ENCODE measurements at places on chromosomes 7 and 10.

- no peak for DNase-seq
These were observed 83.1 kb downstream of the ZNF248 start for GRCh38 chr10:37774351-37774750.

- DNase-seq = peak; percentile 83
These were observed 24.4 kb upstream of the PPIF start for GRCh38 chr10:79322616-79323543.

GRCh38 chr7:16007911-16008310 lies 321.4 kb upstream of the MEOX2 start:
- no peak for DNase-seq

GRCh38 chr10:84293574-84294016 lies 34.8 kb upstream of the CCSER2 start:
- DNase-seq = peak; percentile 55

DNA sequence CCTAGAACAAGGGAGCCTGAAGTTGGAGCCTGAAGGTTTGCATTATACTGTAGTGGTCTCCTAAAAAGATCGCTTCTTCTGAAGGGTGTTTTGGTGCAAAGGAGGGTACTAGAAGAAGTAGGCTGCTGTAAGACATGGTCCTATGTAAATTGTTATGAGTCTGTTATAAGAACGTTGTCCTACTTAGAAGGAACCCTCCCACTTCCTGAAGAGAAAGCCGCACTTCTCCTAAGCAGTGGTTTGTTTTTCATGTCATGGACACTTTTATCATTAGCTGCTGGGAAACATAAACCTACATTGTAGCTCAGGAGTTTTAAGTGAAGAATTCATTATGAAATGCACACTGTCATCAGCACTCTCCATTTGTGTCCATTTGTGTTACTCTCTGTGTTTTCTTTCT lies 129.1 kb upstream of the ITGB1 start:
- no peak for DNase-seq

- DNase-seq = no peak
These were observed 216.9 kb downstream of the POLR1F start for GRCh38 chr7:19491821-19492452.

DNA sequence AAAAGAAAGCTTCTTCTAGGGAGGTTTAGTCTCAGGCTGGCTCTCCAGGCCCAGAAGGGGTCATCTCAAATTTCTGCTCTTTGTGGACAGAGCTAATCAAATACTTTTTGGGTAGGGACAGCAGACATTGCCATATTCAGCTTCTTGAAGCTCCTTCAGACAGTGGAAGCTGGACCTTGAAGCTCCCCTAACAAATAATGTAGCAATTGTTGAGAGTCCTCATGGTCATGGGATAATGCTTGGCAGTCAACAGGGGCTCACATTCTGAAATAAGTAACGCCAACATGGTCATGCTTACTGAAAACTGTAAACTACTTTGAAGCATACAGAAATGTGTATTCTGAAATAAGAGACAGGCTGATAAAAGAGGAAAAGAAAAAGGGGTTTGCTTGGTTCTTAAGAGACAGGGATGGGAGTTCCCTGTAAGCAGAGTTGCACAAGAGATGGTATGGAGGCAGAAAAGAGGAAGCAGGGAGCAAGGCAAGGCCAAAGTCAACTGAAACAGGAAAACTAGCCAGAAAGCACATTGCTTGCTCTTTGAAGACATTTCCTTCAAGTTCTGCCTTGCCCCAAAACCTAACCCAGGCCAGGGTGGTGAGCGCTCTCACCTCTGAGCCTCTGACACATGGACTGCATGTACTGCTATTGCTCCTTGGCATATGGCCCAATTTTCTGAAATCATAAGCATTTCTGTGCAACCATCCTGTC lies 53.1 kb upstream of the KMT2E start:
- no peak for DNase-seq

DNA sequence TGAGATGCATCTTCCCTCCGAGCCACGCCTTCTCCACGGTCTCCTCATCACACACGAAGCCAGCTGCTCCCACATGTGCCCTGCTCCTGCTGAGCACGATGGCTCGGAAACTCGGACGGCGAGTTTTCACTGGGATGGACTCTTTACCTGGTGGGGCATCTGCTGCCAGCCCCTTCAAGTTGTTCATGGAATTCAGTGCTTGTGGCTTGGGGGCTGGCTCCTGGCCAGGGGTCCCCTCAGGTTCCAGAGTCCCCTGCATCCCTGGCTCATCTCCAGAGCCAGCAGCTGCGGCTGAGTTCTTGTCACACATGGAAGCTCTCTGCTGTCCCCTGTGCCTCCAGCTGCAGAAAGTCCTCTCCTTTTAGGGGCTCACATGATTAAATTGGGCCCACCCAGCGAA lies 654.0 kb downstream of the SDK1 start:
- DNase-seq = no peak

DNA sequence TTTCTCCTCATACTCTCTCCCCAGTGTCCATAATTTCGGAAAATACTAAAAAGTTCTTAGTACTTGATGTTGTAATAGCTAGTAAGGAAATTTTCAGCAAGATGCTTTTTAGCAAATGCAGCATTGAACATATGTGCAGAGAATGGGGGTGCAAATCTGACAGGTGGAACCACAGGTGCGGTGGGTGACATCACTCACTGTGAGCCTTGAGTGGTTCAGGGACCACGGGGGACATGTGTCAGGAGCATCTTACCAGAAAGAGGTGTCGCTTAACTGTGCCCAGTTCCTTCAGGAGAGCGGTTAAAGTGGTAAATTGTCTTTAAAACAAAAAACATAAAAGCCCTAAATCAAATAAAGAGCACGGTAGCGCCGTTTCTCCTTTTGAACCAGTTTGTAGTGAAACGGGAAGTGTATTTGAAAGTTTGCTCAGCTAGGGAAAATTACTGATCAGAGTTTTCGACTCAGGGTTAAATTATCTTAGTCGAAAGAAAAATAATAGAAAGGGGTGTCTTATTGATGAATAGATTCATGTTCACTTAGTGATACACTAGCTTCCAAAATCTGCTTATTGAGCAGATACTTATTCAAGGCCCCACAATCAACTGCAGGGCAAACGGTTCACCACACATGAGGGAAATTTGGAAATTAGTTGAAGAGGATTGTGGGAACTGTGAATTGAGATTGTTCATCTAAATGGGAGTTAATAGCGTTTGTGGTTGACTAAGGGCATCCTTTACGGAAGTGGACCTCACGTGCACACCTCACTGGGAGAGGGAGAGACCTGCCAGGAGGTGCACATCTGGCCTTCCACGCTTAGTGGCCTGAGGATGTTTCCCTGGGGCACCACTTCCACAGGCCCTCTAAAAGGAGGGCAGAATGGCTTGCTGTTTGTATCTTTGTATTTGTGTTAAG lies 12.7 kb downstream of the CUL1 start:
- no peak for DNase-seq

DNA sequence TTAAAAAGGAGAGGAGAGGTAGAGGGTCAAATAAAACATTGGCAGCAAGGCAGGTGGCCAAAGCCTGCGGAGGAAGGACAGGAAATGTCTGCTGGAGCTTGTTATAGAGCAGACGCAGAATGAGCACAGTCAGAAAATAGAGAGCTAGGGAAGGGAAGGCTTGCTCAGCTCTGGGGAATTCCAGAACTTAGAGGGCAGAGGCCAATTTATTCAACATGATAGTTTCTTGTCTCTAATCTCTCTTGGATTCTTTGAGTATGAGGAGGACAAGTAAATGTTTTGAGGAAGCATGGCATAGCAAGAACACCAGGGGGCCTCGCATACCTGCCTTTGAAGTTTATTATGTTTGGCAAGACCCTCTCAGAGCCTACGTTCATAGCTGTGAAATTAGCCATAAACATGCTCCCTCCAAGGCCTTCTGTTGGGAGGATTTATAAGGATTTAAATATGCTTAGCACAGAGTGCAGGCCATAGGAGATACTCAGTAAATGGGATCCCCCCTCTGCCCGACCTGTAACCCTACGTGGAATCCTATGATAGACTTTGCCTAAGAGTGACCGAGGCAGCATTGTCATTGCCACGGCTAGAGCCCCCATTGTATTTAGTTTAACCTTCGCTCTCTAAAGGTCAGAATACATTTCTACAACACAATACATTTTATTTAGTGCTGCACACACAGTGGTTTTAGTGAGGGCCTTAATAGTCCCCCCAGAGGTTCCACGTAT lies 293.9 kb downstream of the CCDC3 start:
- DNase-seq = peak; percentile 67

DNA sequence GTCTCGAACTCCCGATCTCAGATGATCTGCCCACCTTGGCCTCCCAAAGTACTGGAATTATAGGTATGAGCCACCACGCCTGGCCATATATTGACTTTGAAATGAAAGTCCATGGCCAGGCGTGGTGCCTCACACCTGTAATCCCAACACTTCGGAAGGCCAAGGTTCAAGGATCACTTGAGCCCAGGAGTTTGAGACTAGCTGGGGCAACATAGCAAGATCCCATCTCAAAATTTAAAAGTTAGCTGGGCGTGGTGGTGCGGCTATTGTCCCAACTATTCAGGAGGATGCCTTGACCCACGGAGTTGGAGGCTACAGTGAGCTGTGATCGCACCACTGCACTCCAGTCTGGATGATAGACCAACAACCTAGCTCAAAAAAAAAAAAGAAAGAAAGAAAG lies 6.0 kb upstream of the CCZ1 start:
- no peak for DNase-seq

- DNase-seq = peak; percentile 39
These were observed 113.2 kb downstream of the KMT2E start for GRCh38 chr7:105127179-105127578.

DNA sequence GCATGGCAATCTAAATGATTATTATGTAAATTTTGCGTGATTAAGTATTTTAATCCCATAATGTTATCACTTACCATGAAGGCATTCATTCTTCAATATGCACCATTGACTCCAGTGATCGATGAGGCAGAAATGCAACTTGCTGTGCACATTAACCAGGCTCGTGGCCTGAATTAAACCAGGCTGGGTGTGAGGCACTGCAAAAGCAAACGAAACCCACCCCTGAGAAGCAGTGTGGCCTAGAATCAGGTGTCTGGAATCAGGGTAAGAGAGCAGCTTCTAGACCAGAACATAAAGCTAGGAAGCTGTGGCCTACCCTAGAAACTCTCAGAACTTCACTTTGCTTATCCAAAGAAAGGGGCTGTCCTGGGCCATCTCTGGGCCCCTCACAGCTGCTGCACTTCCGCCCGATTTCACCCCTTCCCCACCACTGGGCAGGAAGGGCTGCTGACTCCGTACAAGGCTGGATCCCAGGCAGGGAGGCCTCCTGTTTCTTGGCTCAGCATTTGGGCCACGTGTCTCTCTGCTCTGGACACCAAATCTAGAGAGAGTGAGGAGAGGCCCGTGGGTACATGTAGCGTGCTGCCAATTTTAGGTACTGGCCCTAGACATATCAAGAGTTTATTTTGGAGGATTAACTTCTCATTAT lies 4.4 kb downstream of the PTPRE start:
- DNase-seq = no peak

DNA sequence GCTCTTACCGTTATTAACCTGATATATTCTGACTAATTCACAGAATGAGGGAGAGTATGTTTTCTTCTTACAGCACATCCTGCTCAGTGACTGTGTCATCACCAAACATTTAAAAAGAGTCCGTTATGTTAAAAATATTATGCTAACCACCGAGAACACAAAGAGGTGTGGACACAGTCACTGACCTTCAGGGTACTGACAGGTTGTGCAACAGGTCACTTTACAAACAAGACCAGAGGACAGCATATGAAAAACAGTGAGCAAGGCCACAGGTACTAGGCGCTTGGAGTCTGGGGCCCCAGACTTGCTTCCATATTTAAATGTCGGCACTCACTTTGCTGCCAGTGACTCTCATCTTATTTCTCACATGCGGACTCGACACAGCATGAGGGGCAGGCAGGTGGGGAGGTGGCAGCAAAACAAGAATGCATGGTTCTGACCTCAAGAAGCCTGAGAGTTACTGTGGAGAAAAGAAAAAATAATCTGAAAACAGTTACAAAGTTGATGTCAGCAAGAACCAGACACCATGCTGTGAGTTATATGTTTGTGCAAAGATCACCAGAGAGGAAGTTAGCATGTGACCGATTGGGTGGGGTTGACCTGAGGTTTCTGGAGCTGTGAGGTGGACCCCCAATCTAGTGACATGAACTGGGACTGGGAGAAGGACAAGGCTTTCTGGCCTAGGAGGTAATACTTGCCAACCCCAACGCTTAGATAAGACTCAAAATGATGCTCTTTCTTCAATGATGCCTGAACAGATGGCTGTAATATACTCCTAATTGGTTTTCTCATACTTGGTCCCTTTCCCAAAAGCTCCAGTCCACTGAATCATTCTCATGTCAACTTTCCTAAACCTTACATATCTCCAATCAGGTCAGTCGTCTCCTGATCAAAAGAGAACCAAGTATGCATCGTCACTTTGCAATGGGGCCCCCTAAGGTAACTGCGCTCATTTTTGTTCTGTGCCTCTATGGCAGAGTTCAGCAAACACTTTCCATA lies 102.4 kb downstream of the HIPK2 start:
- DNase-seq = no peak

GRCh38 chr7:157900011-157900410 lies 563.2 kb downstream of the DNAJB6 start:
- DNase-seq = no peak

DNA sequence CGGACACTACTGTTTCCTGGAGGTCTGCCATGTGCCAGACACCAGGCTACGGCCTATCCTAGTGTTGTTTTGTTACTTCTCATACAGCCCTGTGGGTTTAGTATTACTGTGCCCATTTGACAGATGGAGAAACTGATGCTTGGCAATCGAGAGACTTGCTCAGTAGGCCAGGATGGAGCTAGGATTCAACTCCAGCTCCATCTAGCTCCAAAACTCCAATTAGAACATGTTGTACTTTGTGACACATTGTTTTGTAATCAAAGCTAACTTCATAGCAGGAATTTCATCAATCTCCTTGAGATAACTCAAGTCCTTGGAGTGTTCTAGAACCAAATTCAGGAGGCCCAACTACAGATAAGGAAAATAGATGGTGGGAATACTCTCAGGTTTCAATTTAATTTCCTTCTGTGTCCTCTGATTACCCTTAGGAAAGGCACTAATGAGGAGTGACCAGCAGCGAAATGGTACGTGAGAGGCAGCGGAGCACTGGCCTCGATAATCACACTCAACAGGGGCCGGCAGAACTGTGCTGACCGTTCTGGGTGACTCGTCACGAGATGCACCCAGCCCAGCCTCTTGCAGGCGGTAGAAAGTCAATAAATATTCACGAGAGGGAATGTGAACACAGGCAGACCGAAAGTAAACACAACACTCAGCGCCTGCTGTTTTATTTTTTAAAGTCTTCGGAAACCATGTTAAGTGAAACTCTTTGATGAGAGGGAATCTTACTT lies 269.6 kb upstream of the NEBL start:
- no peak for DNase-seq
